ENCODE measurements at places on chromosomes 1 and 21.

GRCh38 chr1:111813440-111814304, 58.0 kb downstream of the DDX20 start:
- no peak for DNase-seq

DNA sequence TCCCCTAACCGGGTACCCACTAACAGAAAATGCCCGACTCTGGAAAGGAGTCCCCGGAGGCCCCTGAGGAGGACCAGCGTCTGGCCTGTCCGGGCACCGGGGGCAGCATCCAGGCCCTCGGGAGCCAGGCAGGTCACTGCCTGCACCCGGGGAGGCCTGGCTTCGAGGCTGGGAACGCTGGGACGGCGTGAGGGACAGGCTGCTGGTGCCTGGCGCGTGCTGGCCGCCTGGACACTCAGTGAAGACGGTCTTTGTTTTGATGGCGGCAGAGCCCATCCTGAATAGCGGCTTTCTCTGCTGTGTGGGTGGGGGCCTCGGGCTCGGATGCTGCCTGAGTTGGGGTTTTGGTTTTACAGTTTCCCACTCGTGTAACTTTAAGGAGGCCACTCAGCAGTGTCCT, 37.6 kb downstream of the PRKCZ start:
- no peak for DNase-seq

DNA sequence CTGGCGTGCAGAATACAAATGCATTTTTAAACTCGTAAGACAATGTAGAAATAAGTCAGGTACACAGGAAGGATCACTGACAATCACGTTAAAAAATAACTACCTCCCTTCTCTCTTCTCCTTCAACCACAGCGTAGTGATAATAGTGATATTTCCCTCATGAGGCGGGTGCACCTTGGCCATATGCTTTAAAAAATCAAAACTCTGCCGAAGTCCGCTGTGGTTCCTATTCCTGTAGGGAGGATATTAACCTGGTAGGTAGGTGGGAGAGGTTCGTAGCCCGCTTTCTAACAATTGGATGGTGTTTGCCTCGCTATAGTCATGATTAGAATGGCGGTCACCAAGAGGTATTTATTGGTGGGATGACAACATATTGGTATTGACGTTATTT, 732 bp downstream of the GREM2 start:
- no peak for DNase-seq

DNA sequence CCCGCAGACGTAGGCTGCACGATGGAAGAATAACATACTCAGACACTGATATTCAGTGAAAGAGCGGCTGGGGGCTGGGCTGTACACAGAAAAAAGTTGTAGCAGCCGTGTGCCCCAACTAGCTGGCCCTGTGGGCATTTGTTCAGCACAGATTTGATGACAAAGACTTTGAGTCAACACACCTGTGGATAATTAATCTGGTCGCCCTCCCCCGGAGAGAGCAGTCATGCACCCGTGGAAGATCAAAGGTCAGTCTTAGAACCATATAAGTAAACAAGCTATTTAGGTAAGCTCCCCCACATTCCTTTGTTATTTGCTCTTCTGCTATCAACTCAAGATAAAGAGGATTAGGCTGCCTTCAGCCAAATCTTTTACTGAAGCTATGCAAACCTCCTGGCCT, 148.4 kb upstream of the HMCN1 start:
- no peak for DNase-seq
